NCI-H1694 treated with DMSO at 0.1 percent for 48 hours (cell line): ENCODE measurements at places on chromosomes 12 and 14.

- DNase-seq, result no peak
Observed at GRCh38 chr14:64695071-64695470, 9.2 kb upstream of the PLEKHG3 start.

DNA sequence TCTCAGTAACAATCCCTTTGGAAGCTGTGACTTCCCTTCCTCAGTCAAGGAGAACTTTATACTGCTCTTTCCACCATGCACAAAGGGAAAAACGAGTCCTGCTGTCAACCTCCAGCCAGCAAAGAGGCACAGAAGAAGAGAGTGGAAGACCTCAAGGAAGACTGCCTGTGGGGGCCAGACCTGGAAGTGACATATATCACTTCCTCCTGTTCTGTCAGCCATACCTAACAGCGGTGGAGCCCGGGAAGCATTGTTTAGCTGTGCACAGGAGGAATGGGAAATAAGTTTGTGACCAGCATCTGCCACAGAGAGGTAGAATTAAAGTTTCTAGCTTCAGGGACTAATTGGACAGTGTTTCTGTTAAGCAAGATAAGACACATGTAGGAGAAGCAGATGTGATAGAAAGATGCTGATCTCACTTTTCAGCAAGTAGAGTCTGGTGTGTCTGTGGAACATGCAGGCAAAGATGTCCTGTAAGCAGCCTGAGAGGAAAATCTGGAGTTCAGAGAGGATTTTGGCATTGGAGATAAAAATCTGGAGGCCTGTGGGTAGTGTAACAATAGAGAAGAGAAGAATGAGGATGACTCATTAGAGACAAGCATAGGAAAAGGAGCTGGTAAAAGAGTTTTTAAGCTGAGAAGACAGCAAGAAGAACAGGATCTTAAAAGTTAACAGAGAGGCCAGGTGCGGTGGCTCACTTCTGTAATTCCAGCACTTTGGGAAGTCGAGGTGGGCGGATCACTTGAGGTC is 141.6 kb upstream of the CPSF6 start:
- no peak for DNase-seq

DNA sequence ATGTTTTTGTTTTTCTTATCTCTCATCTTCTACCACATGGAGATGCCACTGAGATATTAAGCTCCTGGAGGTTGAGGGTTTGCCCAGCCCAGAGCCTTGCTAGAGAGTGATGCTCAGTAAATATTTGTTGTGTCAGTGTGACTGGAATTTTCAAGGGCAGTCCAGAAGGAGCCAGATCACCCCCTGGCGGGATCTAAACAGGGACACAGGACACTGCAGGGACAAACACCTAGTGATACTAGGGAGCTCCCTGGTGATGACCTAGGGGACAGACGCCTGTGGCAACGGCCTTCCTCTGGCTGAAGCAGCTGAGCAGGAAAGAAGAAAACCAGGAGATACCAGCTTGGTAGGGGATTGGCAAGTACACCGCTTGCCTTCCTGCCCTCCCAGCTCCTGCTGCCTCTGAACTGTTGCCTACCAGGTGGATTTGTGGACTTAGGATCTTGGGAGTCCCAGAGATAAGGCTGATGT is 714.4 kb upstream of the TBX3 start:
- DNase-seq, result no peak

GRCh38 chr12:53558631-53559030 is 51.3 kb upstream of the NPFF start:
- no peak for DNase-seq

- no peak for DNase-seq
Observed at GRCh38 chr14:81235096-81235495, 14.3 kb upstream of the GTF2A1 start.
